Fibroblast of upper back skin (primary cell): ENCODE measurements at places on chromosomes 12 and 14.

DNA sequence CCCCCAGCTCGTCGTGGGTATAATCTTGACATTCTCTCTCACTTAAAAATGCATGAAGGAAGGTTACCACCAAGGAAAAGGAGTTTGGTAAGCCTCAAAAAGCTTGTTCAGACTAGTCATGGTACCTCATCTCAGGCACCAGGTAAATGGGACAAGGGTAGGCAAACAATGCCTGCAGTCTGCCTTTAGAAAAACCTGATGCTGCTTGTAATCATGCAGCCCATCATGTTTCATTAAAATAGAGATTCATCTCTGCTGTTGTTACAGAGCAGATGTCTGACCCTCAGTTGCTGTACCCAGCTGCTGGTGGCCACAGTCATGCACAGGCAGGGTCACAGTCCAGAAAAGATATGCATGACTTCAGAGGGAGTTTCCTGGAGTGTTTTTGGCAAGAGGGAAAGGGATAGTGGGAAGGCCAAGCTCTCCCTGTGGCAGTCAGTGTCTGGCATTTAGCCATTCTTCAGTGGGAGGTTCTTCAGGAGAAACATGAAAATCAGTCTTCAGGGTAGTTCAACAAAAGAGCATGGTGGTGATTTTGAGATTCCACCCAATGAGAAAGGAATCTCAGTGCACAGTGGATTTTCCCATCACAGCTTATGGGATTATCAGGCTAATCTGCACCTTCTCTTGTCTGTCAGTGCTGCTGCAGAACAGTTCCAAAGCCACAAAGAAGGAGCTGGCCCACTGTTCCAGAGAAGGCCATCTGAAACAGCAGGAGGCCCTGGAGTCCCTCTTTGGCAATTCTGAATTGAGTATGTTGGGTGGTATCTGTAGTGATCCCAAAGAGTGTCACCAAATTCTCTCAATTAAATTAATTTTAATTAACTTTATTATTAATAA is 202.7 kb upstream of the FRMD6 start:
- peak; percentile 83 for DNase-seq

- DNase-seq: no peak
These were observed 728.5 kb downstream of the FSCB start for GRCh38 chr14:43778570-43778936.

GRCh38 chr12:132306885-132307191 is 22.6 kb downstream of the GALNT9 start:
- DNase-seq: no peak

GRCh38 chr14:77707724-77708408 is at the start of the genes ALKBH1 and SLIRP:
Gene ALKBH1, minus strand, starts transcription at chr14:77708023. Its CDS starts 19 bp downstream, at chr14:77708004.
Gene SLIRP, plus strand, starts transcription at chr14:77708103. Its CDS starts 9 bp downstream, at chr14:77708112.
- DNase-seq: peak; percentile 77

DNA sequence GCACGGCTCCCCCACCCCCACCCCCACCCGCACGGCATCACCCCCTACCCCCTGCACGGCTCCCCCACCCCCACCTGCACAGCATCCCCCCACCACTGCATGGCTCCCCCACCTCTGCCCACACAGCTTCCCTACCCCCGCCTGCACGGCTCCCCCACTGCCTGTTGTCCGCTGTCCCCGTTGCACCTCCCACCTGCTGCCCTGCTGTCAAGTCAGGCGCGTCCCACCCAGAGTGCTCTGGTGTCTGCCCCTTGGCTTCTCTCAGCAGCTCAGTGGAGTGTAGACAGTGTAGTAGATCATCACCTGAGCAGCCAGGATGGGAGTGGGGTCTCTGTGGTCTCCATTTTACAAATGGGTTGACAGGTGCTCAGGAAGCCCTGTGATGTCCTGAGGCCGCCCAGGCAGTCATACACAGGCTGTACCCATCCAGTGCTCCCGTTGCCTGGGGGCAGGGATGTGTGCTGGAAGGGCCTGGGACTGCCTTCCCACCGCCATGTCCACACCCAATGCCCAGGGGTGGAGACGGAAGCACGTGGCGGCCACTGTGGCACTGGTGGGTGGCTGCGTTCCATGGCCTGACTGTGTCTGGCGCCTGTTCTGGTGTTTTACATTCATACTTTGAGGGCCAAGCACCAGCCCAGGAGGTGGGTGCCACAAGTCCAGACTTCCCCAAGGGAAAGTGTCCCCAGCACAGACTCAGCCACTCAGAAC is 32.5 kb downstream of the PACS2 start:
- no peak for DNase-seq

- DNase-seq: no peak
These were observed 23.1 kb upstream of the COL2A1 start for GRCh38 chr12:48027183-48028002.

GRCh38 chr12:29039013-29039412 is 110.1 kb upstream of the FAR2 start:
- DNase-seq: peak; percentile 88

DNA sequence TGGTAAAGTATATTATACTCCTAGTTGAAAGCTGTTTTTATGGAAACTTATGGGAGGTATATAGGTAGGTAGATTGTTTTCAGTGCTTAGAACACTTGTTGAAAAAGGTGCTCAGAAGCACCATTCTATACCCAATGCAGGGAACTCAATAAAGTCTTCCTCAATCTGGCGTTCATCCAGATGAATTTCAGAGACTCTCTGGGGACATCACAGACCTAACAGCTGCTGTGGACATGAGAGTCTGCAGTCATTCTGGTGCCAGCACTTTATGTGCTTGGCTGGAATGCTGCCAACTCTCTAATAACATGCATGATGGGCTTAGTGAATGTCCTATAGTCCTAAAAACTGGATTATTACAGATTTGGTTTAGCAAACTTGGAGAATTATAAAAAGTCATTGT is 115.9 kb downstream of the NTN4 start:
- peak; percentile 41 for DNase-seq

GRCh38 chr14:91509083-91509877 is 830 bp downstream of the PPP4R3A start:
- no peak for DNase-seq

GRCh38 chr14:30420515-30420914 is 138.4 kb upstream of the G2E3 start:
- DNase-seq: no peak

DNA sequence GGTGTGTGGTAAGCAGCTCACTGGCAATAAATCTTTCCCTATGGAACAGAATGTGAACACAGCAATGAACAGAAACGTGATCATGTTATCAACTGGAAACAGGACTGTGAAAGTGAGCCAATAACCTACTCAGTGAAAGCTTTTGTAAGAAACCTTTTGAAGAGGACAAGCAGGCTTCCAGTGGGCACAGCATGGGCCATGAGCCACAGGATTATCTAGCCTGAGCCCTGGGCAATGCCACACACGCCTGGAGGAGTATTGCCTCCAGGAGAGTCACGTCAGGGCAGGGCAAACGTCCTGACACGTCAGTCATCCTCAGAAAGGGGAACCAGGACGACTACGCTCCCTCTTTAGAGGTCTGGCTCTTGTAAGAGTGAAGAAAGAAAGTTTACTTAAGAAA is 32.3 kb downstream of the NRDE2 start:
- no peak for DNase-seq

- DNase-seq: peak; percentile 46
These were observed 6.8 kb upstream of the SIX1 start for GRCh38 chr14:60655898-60656685.

- DNase-seq: no peak
These were observed 16.4 kb upstream of the ARID4A start for GRCh38 chr14:58281969-58282368.

DNA sequence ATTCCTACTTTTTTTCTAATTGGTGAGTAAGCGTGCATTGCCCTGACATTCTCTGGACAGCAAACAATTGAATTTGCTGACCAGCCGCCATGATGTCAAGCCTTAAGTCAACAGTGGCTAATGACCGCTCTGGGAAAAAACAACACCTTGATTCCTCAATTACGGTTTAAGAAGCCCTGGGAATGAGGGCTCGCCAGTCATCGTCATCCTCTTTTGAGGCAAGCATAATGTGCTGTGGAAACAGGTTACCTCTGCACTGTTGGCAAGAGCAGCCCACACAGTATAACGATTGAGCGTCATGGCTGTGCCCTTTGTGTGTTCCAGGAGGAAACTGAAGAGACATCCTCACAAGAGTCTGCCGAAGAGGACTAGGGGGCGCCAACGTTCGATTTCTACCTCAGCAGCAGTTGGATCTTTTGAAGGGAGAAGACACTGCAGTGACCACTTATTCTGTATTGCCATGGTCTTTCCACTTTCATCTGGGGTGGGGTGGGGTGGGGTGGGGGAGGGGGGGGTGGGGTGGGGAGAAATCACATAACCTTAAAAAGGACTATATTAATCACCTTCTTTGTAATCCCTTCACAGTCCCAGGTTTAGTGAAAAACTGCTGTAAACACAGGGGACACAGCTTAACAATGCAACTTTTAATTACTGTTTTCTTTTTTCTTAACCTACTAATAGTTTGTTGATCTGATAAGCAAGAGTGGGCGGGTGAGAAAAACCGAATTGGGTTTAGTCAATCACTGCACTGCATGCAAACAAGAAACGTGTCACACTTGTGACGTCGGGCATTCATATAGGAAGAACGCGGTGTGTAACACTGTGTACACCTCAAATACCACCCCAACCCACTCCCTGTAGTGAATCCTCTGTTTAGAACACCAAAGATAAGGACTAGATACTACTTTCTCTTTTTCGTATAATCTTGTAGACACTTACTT is 138.9 kb downstream of the HMGA2 start:
- DNase-seq: no peak

GRCh38 chr14:34593740-34594375 is 36.1 kb downstream of the SNX6 start:
- DNase-seq: peak; percentile 77

DNA sequence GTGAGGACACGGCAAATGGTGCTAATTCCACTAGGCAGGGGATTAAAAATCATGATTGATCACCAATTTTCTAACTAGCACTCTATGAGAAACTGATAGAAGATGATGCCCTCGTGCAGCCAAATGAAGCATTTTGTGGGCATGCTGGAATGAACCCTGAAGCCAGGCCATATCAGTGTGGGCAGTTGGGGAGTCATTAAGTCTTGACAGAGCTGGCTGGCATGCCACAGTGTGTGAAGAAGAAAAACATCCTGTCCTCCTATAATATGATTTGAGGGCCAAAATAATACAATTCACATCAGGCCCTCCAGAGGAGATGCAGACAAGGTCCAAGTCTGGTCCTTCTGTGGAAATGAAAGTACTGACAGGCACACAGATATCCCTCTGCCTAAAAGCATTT is 107.1 kb downstream of the TMTC1 start:
- DNase-seq: no peak

DNA sequence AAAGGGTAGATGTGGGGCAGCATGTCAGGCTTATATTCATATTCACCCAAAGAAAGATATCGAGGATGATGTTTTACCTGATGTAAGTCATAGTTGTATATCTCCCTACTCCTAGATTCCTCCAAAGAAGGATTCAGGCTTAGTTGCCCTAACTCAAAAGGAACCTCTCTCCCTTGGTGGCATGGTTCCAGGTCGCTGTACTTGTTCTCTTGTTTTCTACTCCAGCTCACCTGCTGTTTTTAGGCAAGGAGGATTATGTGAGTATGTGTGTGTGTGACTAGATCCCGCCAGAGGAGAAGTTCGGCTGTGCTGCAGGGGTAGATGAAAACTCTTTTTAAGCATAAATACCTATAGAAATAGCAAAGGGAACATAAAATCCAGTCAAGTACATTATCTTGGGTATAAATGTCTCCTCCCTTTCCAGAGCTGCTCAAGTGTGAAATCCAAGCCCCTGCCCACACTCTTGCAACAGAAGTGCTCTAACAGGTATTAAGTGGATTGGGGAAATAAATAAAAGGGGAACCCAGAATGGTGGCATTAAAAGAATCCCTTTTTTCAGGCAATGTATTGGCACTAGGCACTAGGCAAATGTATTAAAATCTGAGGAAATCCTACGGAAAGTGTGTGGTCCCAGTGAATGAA is 375.7 kb downstream of the ZFP36L1 start:
- DNase-seq: no peak

DNA sequence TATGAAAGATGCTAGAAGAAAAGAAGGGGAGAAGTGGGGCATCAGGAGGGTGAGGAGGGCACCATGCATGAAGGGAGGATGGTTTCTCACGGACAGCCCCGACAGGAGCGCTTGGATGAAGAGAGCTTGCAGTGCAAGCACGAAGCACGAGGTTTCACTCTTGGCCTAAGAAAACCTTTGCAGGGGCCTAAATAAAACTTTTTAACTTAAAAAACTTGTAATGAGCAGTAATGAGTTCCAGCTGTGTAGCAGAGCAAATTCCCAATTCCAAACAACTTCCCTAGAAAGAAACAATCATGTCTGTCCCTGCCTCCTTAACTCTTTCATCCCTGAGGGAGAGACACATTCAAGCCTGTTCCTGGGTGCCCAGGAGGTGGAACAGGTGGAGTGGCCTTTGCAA is 119.5 kb downstream of the PAH start:
- no peak for DNase-seq

DNA sequence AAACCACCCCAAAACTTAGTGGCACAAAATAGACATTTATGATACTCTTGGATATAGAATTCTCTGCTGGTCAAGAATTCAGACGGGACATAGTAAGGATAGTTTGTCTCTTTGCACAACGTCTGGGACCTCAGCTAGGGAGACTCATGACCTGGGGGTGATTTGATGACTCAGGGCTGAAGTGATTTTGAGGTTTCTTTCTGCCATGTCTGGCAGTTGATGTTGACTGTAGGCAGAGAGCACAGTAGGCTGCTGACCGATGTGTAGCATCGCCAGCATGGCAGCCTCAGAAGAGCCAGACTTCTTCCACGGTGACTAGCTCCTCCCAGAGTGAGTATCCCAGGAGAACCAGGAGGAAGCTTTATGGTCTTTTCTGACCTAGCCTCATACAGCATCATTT is 88.9 kb upstream of the FRMD6 start:
- DNase-seq: peak; percentile 43

- DNase-seq: no peak
These were observed 106.9 kb upstream of the C14orf180 start for GRCh38 chr14:104472536-104473243.

DNA sequence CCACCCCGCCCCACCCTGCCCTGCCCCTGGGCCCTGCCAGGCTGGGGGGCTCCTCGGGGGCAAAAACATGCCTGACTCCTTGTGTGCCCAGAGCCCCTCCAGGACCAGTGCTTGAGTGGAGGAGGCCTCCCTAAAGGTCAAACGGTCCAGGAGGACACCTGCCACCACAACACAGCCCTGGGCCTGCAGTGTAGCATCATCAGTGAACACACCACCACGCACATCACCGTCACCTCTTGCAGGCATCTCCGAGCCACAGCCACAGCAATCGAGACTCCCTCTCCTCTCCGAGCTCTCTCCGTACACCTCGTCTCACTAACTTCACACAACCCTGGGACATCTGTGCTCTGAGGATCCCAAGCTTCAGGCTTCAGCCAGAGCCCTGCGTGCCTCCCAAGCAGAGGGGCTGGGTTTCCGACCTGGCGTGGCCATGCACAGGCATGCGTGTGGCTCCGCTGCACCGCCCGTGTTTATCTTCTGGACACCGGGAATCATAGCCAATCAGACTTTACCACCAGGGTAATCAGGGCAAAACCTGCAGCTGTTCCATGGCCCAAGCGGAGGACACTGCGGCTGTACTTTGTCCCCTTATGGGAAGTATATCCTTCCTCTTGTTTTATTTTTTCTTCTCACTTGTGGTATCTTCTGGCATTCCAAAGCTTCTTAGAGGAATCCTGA is 6.2 kb upstream of the DIO3 start:
- no peak for DNase-seq

GRCh38 chr14:31194095-31194494 is 13.5 kb downstream of the HECTD1 start:
- DNase-seq: no peak
